ENCODE measurements at places on chromosomes 7 and 10.
A peak's percentile ranks its signal among the peaks of the same experiment; 100 is the strongest.

DNA sequence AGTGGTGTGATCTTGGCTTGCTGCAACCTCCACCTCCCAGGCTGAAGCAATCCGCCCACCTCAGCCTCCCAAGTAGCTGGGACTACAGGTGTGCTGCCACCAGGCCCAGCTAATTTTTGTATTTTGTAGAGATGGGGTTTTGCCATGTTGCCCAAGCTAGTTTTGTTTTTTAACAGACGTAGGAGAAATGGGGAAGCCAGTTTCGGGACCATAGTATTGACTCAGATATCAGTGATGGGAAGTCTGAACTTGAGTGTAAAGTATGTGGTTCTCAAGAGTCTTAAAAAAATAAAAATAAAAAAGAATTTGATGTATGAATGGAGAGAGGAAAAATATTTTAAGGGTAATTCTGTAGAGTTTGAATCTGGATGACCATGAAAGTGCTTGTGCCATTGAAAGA lies 34.2 kb downstream of the SP4 start:
- DNase-seq = no peak

GRCh38 chr10:78207216-78207615 lies 173.6 kb downstream of the RPS24 start:
- DNase-seq = no peak

DNA sequence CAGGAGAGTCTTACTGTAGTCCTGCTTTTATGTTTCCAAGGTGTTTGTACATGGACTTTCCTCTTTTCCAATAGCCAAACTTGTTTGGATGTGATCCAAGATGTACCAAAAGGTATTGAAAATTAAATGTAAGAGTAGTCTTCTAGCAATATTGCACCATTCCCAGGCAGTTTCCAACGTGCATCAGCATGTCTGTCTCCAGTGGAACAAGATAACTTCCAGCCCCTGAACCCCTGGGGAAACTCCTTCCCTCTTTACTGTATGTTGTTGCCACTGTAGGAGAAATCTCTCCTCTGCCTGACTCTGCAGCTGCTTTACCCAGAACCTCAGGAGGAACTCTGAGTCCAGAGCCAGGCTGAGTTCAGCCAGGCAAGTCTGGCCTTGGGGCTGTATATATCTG lies 18.5 kb downstream of the ARMC10 start:
- no peak for DNase-seq

DNA sequence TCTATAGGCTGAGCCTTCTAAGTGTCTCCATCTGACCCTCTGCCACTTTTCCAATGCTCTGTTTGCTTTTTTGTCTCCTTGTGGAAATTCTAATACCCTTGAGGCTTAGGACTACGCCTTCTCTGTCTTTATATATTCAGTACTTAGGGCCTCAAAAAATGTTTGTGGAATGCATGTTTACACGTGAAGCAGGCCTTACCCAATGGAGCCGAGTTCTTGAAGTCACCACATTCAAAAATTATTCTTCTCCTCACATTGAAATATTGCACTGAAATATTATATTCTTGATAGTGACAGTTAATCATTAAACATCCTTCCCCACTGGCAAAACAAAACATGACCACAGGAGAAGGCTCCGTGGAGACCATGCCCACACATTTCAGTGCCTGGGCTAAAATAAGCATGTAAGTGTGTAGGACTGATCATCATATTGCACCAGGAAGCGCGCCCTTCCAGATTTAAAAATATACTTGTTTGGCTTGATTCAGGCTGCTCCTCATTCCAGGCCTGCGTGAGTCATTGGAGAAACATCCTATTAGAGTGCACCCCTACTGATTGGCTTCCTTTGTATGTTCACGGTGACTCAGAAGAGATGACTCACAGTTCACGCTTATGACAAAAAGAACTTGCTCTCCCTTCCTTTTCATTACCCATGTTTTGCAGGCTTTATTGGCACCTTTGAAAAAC lies 307.4 kb upstream of the AOAH start:
- no peak for DNase-seq

DNA sequence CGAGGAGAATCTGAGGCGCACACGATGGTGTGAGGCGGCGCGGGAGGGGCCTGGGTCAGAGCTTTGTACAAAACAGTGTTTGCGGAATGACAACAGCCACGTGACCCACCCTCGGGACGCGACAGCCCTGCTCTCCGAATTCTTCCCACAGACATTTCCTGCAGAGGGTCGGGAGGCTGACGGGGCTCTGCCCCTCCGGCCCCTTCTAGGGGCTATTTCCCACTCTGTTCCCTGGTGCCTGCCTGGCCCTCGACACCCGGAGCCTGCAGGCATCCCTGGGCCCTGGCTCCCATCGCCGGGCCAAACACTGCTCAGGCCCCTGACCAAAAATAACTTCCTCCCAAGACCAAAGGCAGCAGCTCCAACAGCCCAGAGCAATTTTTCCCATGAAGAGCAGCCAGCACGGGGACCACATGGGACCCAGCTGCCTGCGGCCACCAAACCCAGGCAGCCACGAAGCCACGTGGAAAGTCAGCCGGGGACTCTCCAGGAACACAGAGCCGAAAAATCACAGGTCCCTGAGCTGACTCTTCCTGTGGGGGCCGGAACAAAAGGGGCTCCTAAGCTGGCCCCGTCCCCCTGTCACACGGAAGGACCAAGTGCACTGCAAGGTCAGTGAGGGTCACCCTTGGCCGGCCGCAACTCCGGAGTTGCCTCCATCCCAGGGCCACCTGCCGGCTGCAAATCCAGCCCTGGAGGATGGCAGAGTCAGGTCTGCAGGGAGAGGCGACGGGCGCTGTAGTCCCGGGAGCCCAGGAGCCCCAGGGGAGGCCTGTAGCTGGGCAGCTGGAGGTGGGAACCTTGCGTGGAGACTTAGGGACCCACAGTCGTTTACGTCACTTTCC lies 42.0 kb downstream of the PAPOLB start:
- no peak for DNase-seq

GRCh38 chr7:74043523-74043951 lies 15.6 kb downstream of the ELN start:
- no peak for DNase-seq

GRCh38 chr7:137539111-137539715 lies 195.7 kb upstream of the PTN start:
- peak; percentile 61 for DNase-seq

GRCh38 chr7:134787720-134788119 lies 8.3 kb downstream of the CALD1 start:
- no peak for DNase-seq

DNA sequence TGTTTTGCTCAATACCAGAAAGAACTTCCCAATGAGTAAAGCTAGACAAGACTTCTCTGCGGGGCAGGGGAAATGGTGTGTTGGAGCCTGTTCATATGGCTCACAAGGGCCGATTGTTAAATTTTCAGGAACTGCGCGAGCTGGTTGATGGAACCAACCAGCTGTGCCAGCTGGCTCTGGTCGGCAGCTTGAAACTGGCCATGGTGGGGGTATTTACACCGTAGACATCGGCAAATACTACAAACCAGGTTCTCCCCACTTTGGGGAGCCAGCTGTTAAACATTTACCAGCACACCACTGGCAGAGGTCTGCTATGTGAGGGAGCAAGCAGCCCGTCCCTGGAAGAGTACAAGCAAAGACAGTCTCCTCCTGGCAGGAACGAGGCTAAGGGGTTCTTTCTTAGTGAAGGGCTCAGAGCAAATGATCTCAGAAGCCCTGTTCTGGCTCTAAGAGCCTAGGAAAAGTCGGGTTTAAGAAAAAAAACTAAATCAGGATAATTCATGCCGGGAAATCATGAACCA lies 8.8 kb upstream of the ZMIZ1 start:
- no peak for DNase-seq

DNA sequence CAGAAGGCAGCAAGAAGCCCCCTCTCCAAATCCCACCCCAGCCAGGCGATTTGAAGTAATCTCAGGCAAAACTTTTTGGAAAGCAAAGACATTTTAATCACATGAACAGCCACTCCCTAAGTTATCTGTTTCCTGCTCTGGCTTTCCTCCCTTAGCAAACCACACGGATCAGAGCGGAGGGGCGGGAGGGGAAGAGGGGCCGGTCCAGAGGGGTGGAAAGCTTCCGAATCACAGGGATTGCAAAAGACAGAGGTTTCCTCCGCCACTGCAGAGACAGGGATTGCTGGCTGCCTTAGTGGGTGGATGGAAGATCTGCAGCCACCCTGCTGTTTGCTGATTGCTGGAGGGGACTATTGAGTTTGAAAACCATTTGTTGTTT lies 41.2 kb downstream of the ZCCHC24 start:
- DNase-seq = peak; percentile 46

- DNase-seq = no peak
Observed at GRCh38 chr7:25122373-25122772, 2.7 kb downstream of the CYCS start.

- peak; percentile 14 for DNase-seq
Observed at GRCh38 chr7:7521259-7521658, 14.4 kb downstream of the COL28A1 start.

DNA sequence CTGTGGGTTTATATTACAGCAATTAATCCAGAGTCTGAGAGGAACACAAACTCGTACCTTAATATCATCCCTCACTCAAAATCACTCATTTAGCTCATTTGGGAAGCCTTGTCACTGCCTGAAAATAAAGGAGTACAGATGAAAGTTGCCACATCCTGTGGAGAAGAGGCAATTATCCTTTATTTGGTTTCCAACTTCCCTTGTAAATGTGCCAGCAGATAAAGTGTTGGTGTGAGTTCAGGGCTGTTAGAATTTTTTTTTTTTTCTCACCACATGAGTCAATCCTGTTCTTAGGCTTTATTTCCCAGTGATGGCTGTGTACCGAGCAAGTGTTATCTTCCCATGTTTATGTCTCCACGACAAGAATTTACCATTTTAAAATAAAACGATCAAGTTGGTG lies 99.0 kb upstream of the SMIM30 start:
- peak; percentile 29 for DNase-seq

- peak; percentile 80 for DNase-seq
Observed at GRCh38 chr7:30240106-30240800, 44.1 kb upstream of the ZNRF2 start.

DNA sequence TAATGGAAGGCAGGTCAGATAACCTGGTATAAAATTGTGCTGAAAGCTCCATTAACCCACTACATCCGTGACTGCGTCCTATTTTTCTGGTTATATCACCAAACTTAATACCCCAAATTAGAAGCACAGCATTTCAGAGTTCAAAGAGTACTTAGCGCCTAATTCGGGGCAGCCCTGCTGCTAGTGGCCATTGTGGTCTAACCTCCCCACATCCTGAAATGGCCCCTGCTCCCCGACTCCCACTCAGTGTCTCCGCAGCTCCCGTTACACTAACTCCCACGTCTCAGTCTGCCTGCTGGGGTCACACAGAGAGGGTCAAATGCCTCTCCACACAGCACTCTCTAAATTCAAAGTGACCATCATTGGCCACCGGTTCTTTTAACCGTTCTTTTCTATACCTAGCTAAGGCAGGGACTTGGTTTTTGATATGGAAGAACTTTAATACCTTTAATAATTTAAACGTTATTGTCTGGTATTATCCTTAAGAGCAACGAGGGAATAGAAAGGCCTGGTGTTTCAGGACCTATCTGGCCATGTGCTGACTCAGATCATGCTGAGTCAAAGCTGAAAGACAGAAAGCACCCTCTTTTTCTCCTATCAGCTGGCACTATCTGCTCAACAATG lies 117.1 kb downstream of the KMT2E start:
- DNase-seq = no peak

DNA sequence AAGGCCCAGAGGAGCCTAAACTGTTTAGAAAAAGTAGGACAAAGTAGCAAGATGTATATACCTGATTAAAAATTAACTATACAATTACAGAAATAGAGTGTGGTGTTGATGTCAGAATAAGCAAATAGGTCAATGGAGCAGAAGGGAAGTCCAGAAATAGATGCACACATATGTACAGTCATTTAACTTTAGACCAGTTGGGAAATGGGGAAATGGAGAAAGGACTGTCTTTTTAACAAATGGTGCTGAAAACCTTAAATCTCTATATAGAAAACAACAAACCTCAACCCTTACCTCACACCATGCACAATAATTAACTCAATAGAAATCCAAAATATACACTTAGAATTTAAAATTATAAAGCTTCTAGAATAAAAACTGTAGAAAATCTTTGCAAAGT lies 72.2 kb downstream of the CH25H start:
- no peak for DNase-seq

DNA sequence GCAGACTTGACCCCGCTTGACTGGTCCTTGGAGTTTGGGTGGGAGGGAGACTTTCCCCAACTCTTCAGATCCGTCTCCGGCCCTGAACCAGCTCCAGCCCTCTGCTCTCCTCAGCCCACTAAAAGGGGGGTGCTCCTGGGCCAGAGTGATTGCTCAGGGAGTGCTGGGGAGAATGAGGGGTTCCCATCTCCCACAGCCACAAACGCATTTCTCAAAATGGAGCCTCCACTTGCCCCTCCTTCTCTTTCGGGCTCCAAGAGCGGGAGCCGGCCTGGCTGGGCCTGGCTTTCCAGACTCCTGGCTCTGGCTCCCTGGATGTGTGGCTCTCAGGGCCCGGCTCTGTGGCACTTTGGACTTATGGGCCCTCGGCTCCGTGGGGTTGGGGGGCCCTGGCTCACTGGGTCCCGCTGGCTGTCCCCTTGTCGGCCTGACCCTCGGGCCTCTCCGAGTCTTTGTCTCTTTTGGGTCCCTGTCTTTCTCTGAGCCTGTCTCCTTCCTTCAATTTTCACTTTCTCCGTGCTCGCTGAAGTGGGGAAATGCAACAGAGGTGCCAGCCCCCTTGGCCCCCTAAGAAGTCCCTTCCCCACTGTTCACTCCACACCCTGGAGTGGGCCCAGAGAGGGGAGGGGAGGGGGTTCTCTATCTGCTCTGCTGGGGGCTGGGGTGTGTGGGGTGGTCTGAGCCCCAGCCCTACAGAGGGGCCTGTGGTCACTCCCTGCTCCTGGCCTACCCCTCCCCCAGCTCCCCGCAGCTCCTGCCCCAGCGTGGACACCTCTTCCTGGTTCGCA lies 713 bp downstream of the LZTS2 start:
- DNase-seq = peak; percentile 41

DNA sequence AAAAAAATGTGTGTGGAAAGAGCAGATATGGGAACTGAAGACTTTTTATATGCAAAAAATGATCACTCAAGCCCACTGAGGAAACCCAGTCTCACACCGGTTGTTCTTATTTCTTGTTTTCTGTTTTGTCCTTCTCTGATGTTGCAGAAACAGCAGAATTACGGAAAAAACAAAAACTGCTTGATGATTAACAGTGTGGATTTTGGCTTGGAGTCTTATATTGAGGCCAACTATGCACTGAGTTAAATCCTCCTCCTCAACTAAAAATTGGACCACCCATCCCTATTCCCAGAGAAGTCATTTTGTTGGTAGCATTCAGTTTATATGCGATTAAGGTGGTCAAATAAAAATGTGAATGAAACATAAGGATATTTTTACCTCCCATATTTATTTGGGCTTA lies 246.1 kb downstream of the LRMDA start:
- DNase-seq = no peak

GRCh38 chr10:30436191-30436611 lies 2.2 kb downstream of the MAP3K8 start:
- peak; percentile 94 for DNase-seq

DNA sequence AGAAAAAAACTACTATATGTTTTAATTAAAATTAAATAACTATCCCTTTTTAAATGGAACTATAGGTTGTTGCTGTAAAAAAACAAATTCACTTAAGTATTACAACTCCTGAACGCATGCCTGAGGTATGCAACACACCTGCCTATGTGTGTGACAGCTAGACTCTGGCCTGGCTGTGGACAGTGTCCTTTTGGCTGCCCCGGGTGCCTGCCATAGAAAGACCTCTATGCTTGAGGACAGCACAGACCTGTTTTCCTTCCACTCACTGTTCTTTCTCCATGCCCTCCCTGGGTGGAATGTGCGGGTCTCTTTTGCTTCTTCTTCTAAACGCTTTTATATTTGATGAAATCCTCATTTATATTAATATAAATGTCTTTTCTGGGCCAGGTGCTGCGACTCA lies 6.5 kb upstream of the PPIA start:
- DNase-seq = no peak

- peak; percentile 87 for DNase-seq
Observed at GRCh38 chr7:81956520-81956919, 186.7 kb upstream of the HGF start.

All from OCI-M1 (cell line).